ENCODE measurements at places on chromosomes 12 and 14. TPM values are rescaled to one million over a fixed set of nuclear protein-coding genes. Genes with fewer than 3 reads are reported as not detected.

GRCh38 chr12:107442326-107442987, 243.1 kb upstream of the PWP1 start:
- no peaks in the 10 kb centered on the region for H3K36me3 ChIP-seq
- no peak overlapping the region for H3K27ac ChIP-seq
- H3K4me1 ChIP-seq: no peaks in the 10 kb centered on the region
- DNase-seq: no peak
- no peaks in the 10 kb centered on the region for H3K27me3 ChIP-seq

DNA sequence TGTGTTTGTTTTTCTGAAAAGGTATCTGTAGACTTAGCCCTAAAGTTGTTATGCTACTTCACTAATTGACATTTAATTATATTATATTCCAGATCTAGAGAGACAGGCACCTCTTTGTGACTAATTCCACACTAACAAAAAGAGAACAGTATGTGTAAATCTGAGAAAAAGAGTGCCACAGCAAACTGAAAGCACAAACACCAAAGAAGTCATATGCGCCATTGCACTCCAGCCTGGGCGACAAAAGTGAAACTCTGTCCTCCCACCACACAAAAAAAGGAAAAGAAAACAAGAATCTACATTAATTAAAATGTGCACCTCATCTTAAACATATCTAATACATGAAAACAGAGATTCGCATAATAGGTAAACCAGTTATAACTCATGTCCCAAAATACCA, 4.4 kb upstream of the CSRNP2 start:
- no peaks in the 10 kb centered on the region for H3K36me3 ChIP-seq
- DNase-seq: no peak

DNA sequence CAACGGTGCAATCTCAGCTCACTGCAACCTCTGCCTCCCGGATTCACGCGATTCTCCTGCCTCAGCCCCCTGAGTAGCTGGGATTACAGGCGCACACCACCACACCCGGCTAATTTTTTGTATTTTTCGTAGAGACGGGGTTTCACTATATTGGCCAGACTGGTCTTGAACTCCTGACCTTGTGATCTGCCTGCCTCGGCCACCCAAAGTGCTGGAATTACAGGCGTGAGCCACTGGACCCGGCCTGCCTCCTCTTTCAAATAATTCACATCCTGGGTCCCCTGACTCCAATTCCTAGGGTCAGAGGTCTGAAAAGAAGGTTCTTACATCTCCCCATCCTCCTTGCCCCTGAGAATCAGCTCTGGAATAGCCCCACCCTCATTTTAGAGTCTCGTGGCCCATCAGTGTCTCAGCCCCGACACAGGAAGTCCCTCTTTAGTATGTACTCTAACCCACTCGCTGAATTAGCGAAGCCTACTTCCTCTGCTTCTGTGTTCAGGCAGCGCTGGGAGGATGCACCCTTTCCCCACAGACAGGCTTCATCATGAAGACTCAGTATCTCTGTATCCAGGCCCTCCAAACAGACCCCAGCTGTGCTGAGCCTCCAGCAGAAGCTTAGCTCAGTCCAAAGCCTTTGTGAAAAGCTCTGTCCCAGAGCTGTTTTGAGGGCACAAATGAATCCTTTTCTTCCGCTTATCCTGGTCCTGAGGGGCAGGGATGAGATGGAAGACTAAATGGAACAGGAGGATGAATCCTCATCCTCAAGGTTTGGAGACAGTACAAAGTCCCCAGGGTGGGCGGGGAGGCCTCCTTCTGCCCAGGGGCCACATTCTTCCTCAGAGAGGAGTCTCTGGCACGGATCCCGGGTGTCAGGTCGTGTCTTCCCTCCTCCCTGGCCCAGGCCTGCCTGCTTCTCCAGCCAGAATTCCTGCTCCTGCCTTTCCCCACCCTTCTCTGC, 3.5 kb downstream of the LPAR5 start:
- H3K27ac ChIP-seq: peak overlapping the region; percentile 81
- DNase-seq: peak; percentile 69
- H3K4me3 ChIP-seq: peak overlapping the region; percentile 56
- no peaks in the 10 kb centered on the region for H3K27me3 ChIP-seq

DNA sequence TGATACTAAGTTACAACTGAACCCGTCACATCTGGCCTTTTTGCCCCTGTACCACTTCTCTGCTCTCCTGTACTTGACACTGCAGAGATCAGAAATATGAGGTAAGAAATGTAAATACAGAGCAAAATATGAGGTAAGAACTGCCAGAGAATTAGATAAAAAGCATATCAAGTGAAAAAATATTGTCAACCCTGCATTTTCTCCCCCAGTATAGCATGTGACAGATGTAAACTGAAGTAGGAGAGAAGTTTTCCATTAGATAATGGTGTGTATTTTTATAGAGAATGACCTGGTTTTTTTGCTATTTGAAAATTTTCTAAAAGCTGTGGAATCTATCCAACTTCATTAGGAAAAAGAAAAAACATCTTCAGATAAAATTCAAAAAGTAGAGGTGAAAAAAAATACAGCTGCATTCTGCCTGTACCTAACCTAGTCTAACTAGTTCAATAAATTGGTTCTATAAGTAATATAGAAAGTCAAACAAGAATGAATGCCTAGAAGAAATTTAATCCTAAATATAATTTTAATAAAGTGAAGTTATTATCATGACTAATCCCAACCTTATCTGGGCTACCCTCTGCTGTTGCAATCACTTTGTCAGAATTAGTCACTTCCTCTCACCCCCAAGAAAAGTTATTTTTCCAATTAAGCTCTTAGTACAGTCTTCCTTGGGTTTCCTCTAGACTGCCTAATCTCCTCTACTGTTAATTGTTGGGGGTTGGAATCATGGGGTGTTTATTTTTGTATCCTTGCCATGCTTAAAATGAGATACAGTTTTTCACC, 210.0 kb downstream of the RASSF9 start:
- H3K36me3 ChIP-seq: no peaks in the 10 kb centered on the region
- DNase-seq: no peak
- no peak overlapping the region for H3K27ac ChIP-seq
- no peaks in the 10 kb centered on the region for H3K4me1 ChIP-seq

DNA sequence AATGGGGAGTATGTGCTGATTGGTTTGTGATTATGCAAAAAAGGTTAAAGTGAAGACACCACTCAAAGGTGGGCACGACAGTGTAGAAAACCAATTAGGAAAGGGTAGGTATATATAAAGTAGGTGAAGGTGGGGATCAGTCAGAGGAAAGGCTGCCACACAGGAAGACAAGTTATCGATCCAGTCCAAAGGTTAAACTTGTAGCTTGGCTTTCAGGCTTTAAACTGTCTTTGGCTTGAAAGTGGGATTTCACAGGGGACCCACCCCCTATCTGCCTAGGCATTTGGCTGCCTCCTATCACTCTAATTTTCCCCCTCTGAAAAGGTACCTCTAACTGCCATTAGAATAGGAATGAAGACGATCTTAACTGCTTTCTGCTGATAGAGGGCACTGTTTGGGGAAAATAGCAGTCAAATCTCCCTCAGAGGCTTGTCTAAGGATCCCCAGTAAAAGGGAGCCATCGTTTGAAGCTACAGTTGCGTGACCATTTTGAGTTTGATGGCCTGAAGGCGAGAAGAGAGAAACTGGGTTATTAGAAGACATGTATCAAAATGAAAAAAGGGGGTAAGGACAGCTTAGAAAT, 250.2 kb downstream of the GPHN start:
- H3K4me1 ChIP-seq: no peaks in the 10 kb centered on the region
- no peak overlapping the region for H3K27ac ChIP-seq
- no peak overlapping the region for H3K4me3 ChIP-seq
- H3K27me3 ChIP-seq: no peaks in the 10 kb centered on the region
- DNase-seq: no peak
- no peaks in the 10 kb centered on the region for H3K36me3 ChIP-seq

Gene BCL11B
- total RNA-seq: 223 TPM

- no peak overlapping the region for H3K4me3 ChIP-seq
- no peaks in the 10 kb centered on the region for H3K27me3 ChIP-seq
- no peak for DNase-seq
- no peaks in the 10 kb centered on the region for H3K4me1 ChIP-seq
- no peak overlapping the region for H3K27ac ChIP-seq
- H3K36me3 ChIP-seq: no peaks in the 10 kb centered on the region
These were observed 28.1 kb upstream of the PRICKLE1 start for GRCh38 chr12:42617622-42618021.

GRCh38 chr12:92076101-92076500, 69.5 kb downstream of the BTG1 start:
- H3K27me3 ChIP-seq: no peaks in the 10 kb centered on the region
- no peaks in the 10 kb centered on the region for H3K36me3 ChIP-seq
- DNase-seq: no peak
- no peak overlapping the region for H3K4me3 ChIP-seq

Gene SIX1
- total RNA-seq: 0.70 TPM

Data from naive thymus-derived CD4-positive, alpha-beta T cell (primary cell).